ENCODE measurements at places on chromosomes 12 and 14.

GRCh38 chr12:109605599-109606228 lies 32.1 kb downstream of the MVK start:
- no peak for DNase-seq

DNA sequence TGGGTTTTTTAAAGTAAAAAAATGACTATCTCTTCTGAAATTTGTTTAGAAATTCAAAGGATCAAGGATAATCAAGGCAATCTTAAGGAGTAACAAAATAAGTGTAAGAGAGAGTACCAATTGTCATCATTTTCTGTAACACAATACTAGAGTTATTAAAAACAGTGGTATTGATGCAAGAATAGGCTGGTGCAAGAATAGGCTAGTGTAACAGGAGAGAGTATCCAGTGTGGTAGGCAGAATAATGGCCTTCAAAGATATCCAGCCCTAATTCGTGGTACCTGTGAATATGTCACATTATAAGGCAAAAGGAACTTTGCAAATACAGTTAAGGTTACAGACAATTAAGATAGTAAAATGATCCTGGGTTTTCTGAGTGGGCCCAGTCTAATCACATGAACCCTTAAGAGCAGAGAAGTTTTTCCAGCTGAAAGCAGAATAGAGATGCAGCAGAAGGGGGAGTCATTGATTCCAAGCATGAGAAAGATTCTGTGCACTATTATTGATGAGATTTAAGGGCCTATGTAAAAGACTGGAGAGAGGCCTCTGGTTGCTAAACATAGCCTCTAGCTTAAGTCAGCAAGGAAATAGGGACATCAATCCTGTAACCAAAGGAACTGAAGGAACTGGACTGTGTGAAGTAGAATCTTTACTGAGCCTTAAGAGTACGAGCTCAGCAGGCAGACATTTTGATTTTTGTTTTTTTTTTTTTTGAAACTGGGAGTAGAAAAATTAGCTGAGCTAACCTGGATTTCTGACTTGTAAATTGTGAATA lies 134.1 kb downstream of the GPHN start:
- no peak for DNase-seq

DNA sequence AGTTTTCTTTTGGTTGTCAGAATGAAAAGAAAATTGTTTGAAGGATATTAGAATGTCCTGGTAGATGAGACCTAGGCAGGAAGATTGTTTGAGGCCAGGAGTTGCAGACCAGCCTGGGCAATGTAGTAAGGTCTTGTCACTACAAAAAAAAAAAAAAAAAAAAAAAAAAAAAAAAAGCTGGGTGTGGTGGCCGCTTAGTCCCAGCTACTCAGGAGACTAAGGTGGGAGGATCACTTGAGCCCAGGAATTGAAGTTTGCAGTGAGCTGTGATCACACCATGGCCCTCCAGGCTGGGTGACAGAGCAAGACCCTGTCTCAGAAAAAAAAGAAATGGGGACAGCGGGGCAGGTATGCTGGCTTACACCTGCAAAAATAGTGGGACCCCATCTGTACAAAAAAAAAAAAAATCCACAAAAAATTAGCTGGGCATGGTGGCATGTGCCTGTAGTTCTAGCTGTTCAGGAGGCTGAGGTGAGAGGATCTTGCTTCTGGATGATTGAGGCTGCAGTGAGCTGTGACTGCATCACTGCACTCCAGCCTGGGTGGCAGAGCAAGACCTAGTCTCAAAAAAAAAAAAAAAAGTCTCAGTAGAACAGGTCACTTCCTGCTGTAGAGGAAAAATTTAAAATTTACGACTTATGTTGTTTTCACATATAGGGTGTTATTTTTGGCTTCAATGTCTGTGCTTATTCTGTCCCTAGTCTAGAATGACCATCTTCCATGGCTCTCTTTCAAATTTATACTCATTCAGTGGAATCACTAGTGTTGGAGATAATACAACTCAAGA lies 70.7 kb downstream of the PPHLN1 start:
- DNase-seq, result no peak

- no peak for DNase-seq
Measured at GRCh38 chr14:68377006-68377405, 415.9 kb downstream of the ZFP36L1 start.

- no peak for DNase-seq
Measured at GRCh38 chr14:79493081-79493645, 718.1 kb downstream of the DIO2 start.

- no peak for DNase-seq
Measured at GRCh38 chr14:91029456-91030217, 30.8 kb downstream of the RPS6KA5 start.

DNA sequence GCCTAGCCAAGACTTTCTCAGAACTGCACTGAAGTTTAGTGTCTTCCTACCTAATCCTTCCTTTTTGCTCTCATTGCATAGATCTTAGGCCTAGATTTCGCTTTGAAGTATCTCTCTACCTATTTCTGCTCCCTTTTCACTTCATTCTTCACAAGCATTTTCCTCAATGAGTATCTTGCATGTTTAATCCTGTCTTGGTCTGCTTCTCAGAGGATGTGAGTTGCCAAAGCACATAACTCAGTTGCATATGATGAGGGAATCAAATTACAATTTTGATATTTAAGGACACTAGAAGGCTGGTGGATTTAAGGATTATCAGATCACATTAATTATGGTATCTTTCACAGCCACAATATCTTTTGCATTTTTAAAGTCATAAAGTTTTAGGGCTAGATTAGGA lies 195.5 kb upstream of the DAAM1 start:
- no peak for DNase-seq

- DNase-seq, result no peak
Measured at GRCh38 chr14:93712079-93712837, 76.0 kb downstream of the PRIMA1 start.

DNA sequence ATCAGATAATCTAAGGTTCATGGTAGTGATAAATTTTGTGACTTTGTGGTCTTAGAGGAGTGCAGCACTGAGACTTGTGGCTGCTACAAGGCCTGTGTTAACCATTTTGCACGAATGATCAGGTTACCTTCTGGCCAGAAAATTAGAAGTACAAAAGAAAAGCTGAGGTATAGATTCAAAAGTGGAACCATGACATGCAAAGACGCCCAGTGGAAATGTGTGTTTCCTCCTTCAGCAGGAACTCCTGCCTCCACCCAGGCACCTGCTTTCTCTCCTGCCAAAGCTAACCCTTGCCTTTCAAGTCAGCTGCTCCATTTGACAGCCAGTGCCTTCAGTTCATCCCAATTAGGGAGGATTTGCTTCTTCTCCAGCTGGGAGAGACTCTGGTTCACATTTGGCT lies 10.1 kb downstream of the PDE6H start:
- no peak for DNase-seq

GRCh38 chr12:44835641-44836379 lies 40.3 kb downstream of the NELL2 start:
- DNase-seq, result no peak

DNA sequence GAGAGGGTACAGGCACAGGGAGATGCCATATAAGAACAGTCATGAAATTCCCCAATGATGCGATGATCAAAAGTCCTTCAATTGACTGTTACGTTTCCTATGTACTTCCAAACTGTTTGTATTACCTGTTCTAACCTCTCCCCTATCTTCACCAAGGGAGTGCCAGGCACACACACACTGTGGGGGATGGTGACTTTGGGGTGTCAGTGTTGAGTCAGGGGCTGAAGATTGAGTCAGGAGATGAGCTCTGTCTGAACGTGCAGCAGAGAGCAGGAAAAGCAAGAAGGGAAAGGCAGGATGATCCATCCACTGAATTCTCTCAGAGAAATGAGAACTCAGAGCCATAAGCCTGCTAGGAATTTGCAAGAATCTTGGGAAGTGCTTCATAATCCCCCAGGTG lies 153.4 kb downstream of the EFCAB11 start:
- no peak for DNase-seq

DNA sequence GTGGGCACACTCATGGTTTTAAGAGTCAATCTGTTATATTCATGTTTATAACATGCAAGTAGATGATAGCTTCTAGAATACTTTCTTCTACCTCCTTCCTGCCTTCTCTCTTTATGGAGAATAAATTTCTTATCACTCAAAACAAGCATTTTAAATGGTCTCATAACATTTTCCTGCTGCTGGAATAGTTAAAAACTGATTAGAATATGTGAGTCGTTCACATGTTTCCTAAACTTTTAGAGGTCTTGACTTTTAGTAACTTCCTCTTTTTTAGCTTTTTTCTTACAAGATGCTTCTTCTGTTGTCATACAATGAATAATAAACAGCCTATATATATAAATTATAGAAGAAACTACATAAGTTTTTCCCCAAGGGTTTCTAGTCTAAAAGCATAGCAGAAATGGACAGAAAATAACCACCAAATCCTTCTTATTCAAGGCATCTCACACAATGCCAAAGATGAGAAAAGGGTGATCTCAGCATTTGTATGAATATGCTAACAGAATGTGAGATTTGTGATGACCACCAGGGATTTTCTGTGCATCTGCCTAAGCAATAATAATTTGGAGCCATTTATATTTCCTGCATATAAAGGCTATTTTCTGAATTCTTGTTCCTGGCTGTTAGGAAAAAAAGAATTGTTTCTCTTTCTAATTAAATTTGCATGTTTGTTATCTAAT lies 127.8 kb downstream of the DAAM1 start:
- DNase-seq, result peak; percentile 89

DNA sequence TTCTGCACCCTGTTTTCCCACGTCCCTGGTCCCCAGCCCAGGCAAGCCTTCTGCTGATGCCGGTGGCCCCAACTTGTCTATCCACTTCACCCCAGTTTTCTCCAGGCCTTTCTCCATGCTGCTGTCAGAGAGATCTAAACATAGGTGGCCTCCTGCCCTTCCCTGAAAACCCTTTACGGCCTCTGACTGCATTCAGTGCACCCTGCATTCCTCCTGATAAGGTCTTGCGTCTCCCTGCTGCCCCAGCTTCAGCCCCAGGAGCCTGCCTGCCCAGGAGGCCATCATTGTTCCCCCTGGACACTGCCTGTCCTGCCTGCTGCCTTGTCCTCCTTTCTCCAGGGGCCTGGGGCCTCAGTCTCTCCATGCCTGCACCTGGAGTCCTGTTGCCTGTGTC lies 29.8 kb downstream of the TRAF3 start:
- no peak for DNase-seq

GRCh38 chr12:40691913-40692764 lies at the start of gene CNTN1:
TSS of gene CNTN1 (plus strand) at chr12:40692439.
- peak; percentile 95 for DNase-seq

DNA sequence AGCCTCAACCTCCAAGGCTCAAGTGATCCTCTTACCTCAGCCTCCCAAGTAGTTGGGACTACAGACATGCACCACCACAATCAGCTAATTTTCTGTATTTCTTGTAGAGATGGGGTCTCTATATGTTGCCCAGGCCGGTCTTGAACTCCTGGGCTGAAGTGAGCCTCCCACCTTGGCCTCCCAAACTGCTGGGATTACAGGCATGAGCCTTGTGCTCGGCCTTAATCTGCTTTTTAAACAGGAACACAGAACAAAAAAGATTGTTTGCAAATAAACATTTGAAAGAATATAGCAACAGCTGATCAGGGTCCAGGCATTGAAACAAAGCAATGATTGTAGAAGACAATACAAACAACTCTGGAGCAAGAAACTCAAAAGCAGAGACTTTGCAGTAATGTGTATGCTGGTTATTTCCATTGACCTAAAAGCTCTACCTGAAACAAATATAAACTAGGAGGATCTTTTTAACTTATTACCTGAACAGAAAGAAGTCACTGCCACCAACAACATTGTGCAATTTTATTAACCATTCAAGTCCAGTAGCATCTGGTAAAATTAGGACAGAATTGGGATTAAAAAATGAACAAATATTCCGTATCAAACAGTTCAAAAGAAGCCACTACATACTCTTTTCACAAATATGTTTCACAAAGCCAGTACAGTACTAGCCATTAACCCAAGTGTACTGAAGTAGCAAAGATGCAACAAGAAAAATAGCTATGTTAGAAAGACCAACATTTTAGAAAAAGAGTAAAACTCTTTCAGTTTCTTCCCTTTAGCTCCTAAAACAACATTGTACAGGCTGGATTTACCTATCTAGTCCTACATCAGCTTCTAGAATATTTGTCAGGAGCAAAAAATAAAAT lies 14.2 kb downstream of the AMN1 start:
- DNase-seq, result no peak

DNA sequence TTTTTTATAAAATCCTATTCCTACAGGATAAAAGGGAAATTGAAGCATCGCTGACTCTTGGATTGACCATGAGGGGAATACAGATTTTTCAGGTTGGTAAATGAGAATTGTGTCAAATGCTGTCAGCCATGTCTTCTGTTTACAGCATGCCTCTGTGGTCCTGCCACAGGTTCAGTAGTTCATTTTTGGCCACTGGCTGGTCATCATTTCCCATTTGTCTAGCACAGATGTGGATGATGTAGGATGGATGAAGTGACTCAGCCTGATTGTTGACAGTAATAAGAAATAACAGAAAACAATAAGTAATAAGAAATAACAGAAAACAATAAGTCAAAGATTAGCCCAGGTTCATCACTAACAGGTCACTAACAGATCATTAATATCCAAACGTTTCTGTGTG lies 59.8 kb downstream of the FRMD6 start:
- no peak for DNase-seq

DNA sequence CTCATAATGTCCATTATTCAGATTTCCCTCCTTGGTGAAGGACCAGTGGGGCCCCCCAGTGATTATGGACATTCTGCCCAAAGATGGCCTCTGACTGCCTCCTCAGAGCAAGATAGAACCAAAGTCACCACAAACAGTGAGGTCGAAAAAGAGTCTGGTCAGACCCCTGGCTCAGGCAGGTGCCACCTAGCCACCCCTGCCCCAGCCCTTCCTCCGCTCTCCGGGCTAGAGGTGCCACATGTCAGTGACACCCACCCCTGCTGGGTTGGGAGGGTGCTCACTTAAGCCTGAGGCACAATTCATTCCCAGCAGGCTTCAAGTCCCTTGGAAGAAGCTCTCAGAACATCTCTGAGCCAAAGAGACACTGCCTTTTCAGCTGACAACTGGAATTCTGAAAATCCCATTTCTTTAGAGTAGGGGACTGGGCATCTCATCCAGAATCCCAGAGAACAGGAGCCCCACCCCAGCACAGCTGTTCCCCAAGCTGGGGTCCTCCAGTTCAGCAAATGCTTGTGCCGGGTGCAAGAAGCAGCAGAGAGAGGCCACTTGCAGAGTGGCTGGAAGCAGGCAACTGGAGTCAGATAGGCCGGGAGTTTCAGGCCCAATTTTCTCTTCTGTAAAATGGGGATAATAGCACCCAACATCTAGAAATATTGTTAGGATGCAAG lies 50.3 kb downstream of the ISCA2 start:
- DNase-seq, result no peak

DNA sequence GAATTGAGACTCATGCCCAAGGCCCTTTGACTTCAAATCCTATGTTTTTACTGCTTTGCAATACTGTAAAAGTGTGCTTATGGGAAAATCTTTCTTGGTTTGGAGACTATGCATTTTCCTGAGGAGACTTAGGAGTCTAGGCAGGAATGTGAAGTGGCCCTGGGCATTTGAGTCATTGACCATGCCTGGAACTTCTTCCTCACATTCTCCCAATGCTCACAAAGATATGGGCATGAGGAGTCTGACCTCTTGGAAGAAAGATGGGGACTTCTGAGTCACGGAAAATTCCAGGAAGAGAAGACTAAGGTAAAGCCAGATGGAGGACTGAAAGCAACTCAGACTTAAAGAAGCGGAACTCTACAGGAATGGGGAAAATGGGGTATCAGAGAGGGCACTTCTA lies 38.2 kb upstream of the ZNF641 start:
- DNase-seq, result no peak
